Spinal cord (tissue), 10 donors: ENCODE measurements at places on chromosomes 1 and 21. TPM values are rescaled to one million over a fixed set of nuclear protein-coding genes. Genes with fewer than 3 reads are reported as not detected.

Gene IFFO2
- 19.5 TPM for polyA plus RNA-seq

Gene GJA9
- 0.16 TPM for polyA plus RNA-seq

Gene USP24
- 45.0 TPM for polyA plus RNA-seq

Gene LDLRAD1
- not detected for polyA plus RNA-seq

Gene ARHGEF2
- 95.5 TPM for polyA plus RNA-seq

Gene C1orf141
- 1.9 TPM for polyA plus RNA-seq

Gene SFN
- not detected for polyA plus RNA-seq

Gene PDZK1IP1
- not detected for polyA plus RNA-seq

Gene VANGL2
- 65.0 TPM for polyA plus RNA-seq

Gene HENMT1
- 27.6 TPM for polyA plus RNA-seq

Gene SLFNL1
- polyA plus RNA-seq = 1.4 TPM

Gene FAM151A
- 0.22 TPM for polyA plus RNA-seq

Gene CASZ1
- 18.7 TPM for polyA plus RNA-seq
